ENCODE measurements at places on chromosomes 16 and 17.

DNA sequence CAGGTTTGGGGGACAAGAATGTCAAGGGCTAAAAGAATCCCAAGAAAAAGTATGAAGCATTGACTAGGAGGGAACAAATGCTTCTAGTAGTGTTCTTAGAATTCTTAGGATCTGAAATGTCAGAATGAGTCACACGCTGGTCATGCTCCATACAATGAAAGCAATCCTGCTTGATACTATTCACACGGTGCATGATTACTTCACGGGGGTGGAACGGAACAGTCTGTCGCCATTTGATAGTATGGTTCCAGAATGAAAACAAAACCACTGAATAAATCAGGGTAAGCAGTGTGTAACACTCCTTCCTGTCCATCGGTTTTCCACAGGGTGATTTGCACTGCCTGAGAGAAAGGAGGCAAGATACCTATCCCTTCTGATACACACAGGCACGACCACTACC lies 22.9 kb upstream of the YWHAE start:
- DNase-seq, result no peak

GRCh38 chr17:27535975-27536374 lies 79.7 kb downstream of the KSR1 start:
- no peak for DNase-seq

DNA sequence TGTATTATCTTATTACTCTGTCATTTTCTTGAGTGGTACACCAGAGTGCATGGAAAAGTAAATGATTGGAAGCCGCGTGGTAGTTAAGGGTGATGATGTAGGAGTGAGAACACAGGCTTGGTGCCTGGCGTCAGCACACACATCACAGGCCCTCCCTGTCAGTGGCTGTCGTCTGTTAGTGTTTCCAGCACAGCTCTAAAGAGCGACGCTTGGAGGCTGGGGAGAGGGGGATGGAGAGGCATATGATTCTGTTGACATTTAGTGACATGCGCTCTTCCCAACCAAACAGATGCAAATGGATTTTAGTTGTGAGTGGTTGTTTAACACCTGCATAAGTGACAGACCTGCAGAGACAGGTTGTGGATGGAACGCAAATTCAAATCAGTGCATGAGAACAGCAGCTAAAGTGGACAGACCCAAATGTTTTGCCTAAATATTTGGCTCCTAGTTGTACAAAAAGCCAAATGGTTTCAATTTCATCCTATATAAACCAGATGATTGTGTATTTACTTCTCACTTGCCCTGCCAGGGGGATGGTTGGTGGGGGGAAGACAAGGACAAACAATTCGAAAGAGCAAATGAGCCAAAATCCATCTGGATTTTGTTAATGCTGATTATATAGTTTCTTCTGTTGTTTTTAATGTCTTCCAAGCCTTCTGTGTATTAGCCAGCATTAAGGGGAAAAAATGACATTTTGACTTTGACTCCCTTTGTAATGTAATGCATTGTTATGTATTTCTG lies 222.3 kb downstream of the WWOX start:
- no peak for DNase-seq

- no peak for DNase-seq
Observed at GRCh38 chr16:15980329-15980728, 30.9 kb downstream of the ABCC1 start.

DNA sequence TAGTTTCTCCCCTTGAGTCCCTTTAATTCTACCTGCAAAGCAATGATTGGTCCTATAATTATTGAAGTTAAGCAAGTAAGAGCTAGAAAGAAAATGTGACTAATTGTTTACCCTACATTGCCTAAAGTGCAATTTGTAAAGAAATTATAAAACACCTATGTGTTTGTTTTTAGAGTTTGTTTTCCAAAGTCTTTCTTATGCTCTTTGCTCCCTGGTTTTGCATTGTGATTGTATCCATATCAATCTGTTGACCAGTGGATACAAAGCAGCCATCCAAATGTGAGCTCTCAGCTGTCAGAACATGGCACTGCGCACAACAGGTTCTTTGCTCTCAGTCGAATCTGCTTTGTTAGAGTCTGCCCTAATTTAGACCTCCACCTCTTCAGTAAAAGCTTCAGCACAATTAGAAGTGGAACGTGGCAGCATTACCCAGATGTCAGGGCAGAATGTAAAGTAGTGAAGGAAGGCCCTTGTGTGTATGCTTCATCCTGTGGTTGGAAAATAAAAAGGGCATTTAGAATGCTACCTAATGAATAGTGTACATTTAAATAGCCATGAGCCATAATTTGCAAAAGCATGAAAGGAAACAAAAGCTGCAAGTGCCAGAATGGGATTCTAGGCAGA lies 70.5 kb downstream of the AATF start:
- no peak for DNase-seq
